ENCODE measurements at places on chromosomes 1 and 21.

DNA sequence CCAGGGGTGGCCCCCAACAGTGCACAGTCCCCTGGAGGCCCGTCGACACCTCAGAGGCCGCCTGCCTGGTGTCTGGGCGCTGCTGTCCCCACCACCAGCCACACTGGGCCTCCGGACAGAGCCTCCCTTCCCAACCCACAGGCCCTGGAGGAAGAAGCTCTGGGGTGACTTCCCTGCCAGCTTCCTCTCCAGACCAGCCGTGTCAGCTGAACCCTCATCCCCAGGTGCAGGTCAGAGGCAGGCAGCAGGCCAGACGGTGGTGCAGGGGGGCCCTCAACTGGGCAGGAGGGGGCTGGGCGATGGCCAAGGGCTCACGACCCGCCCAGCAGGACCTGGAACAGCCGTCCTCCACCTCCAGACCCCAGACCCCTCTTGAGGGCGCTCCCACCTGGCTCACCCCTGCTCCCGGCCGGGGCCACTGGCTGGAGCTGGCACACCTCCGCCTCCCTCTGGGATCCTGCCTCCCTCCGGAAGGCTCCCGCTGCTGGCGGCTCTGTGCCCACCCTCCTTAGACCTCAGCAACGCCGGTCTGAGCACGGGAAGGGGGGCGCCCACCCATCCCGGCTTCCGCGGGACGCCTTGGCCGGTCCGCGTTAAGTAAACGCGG, 520 bp downstream of the TNFRSF18 start:
- no peak for DNase-seq

GRCh38 chr1:61183471-61184039, 101.2 kb downstream of the NFIA start:
- DNase-seq, result no peak

DNA sequence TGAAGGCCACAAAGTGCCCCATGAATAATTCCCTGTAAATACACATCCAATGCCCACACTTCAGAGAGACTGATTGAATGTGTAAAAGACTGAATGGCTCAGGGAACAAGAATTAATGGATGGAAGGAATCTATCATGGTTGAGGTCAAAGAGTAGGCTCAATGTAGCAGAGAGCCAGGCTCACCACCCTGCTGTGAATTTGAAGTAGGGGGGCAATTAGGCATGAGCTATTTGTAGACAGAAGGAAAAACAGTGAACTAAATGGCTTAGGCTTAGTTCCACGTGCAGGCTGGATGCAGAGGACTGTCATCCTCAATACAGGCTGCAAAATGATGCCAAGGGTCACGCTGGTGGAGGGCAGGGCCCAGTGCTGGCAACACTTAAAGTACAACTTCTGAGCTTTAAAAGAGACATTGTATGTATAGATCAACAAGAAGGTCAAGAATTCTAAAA, 22.9 kb upstream of the IGSF3 start:
- no peak for DNase-seq

- DNase-seq, result no peak
Observed at GRCh38 chr1:193103759-193104501, 1.3 kb downstream of the GLRX2 start.

GRCh38 chr1:183807549-183808168, 2.7 kb downstream of the RGL1 start:
- DNase-seq, result no peak

DNA sequence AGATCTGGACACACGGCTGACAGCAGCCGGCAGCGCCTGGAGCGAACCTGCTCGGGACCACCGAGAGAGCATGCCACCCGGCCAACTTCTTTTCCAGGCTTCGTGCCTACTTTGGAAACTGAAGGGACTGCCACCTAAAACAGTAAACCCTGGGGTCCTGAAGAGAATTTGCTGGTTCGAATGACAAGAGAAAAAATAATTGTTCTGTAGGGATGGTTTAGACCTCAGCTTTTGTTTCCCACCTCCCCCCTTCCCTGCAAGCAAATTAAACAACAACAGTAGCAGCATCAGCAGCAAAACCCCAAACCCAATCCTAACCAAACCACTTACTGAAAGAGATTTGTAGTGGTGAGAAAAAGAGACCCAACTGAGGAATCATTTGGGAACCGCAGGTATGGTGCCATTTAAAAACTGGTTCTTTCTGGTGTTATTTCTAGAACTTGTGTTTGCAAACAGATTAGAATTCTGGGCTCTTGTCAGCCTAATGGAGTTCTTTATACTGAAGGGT, 105.6 kb downstream of the LEPR start:
- DNase-seq, result no peak

DNA sequence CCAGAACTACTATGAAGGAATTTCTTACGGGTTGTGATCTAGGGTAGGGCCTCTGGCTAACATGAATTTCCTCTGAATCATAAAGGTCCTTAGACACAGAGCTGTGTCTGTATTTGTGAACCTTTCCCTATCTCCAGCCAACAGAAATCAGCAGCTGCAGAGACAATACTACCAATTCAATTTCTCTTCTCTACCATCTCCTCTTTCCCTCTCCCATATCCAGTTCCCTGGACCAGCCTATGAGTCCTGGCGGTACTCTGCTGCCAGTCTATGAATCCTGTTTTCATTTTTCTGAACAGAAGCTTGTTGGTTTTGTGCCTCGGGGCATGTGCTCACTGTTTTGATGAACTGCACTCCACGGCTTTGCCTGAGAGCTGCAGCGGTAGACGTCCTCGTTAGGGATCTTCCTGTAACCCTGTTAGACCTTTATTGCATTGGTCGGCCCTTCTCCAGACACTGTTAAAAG, 458.0 kb upstream of the VAMP3 start:
- no peak for DNase-seq

DNA sequence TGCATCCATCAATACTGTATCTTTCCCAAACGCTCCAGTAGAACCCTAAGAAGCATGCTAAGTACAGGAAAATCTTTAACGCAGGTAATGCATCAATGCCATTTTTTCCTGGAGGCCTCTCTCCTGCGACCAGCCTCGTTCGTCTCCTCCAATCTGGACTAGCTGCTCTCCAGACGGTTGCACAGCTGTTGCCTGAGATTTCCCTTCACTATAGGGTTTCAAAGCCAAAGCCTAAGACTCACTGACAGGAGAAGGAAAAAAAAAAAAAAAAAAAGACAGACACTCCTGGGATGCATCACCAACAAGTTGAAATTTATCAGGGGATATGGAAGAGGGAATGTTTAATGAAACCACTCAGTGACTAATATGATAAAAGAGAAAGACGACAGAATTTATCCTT, 93.0 kb downstream of the APP start:
- no peak for DNase-seq

DNA sequence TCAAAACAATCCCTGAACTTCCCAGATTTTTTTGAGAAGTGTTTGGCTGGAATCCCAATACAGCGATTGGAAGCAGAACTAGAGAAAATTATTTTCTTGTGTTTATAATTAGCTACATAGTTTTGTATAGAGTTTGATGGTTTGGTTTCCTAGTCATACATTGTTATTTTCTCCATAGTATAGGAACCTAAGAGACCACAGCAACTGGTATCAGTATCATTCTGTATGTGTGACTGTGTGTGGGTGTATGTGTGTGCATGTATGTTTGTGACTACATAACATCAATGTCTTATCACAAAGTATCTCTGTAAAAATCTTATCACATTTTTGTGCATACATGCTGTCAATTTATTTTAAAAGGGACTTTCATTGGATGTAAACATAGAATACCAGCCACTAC, 780.5 kb downstream of the MRPL39 start:
- no peak for DNase-seq

GRCh38 chr1:217311766-217312165, 319.1 kb downstream of the GPATCH2 start:
- DNase-seq, result peak; percentile 8

DNA sequence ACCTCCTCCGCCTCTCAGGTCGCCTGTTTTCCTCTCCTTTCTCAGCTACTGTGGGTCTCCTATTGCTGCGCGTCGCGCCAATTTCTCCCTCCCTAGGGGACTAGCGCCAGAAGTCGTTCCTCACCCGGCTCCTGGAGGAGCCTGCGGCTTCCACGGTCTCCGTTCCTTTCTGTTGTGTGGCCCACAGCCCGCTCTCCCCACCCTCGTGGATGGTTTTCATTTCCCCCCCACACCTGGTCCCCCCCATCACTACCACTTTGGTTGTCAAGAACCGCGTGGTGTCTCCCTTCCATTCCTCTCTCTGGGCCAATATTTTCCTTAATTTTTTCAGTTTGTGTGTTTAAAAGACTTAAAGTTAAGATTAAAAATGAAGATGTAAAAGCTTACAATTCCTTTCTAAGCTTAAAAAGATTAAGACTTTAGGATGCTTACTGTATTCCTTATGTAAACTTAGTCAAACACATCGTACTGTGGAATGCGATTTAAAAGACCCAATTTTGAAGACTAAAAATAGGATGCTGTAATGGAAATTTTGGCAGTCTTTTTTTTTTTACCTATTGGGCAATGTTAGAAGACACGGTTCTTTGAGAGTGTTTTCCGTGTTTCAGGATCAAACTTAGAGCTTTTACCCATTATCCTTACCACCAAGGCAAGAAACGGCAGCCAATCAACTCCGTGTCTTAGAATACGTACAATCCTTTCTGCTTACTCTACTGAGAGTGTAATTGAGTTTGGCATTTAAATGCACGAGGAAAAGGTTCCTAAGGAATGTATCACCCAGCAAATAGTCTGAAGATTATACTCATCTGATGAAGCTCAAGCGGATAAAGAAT, 773 bp downstream of the CNST start:
- DNase-seq, result no peak

DNA sequence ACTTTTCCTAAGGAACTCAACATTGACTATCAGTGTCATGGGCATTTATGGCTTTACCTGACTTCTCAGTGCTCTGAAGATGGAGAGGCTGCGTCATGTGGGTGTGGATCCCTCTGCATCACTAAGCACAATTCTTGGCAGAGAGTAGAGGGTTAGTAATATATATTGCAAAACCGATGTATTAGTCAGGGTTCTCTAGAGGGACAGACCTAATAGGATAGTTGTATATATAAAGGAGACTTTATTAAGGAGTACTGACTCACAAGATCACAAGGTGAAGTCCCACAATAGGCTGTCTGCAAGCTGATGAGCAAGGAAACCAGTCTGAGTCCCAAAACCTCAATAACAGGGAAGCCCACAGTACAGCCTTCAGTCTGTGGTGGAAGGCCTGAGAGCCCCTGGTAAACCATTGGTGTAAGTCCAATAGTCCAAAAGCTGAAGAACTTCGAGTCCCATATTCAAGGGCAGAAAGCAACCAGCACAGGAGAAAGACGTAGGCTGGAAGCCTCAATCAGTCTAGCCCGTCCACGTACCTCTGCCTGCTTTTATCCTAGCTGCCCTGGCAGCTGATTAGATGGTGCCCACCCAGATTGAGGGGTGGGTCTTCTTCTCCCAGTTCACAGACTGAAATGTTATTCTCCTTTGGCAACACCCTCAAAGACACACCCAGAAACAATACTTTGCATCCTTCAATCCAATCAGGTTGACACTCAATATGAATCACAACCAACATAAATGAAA, 159.7 kb upstream of the NRIP1 start:
- no peak for DNase-seq

DNA sequence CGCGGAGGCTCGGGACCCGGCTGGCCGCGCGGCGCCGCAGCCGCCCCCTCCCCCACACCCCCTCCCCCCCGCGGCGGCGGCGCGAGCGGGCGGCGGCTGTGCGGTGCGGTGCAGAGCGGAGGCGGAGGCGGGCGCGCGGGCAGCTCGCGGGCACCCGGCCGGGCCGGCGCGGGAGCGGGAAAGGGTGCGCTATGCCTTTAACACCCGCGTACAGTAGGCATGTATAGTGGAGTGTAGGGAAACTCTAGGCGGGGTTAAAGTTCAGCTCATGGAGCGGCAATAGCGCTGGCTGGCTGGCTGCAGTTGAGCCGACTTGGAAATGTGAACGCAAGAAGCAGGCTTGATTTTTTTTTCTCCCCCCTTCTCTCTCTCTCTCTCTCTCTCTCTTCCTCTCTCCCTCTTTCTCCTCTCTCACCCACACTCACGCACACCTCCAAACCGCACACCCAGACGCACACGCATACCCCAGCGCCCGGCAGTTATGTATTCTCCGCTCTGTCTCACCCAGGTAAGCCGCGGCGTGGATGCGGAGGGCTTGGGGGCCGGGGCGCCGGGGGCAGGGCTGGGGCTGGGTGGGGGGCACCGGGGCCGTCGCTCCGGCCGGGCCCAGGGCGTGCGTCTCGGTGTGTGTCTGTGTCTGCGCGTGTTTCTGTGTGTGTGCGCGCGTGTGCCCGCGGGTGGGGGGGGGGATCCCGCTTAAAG, at the start of gene NFIA:
TSS of gene NFIA (plus strand) at position 251 of the 702 bp plus-strand sequence.
- DNase-seq, result peak; percentile 67

DNA sequence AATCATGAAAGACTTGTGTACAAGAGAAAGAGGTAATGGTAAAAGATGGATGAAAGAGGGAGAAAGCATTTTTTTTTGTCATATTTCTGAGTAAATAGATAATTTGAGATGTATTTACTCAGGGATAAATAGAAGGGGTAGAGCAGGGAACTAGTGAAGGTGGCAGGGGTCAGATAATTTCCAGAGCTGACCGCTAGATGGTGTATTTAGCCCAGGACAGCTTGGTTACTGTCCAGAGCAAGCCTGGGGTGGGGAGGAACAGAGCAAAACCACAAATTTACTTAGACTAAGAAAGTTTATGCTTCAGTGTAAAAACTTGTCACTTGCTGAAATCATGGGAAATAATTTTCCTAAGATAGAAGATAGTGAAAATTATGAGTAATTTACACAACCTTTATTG, 91.5 kb downstream of the XCL2 start:
- DNase-seq, result no peak

GRCh38 chr1:235809688-235810397, 56.9 kb downstream of the LYST start:
- DNase-seq, result no peak

- no peak for DNase-seq
Observed at GRCh38 chr1:159040893-159041724, 31.4 kb downstream of the IFI16 start.

DNA sequence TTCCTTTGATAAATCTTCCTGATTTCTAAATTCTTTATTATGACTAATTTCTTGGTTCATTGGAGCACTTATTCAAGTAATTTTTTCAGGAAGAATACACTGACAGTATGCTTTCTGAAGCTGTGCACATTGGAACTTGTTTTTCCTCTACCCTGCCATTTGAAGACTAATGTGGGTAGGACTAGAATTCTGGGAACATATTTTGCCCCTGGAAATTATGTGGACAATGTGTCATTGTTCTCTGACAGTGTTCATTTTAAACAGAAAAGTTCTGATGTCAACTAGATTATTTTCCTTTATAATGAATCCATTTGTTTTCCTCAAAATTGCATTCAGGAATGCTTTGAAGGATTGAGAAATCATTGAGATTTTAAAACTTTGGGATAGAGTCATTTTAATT, 34.8 kb upstream of the ST6GALNAC5 start:
- DNase-seq, result no peak

- no peak for DNase-seq
Observed at GRCh38 chr21:32658524-32658923, 46.3 kb upstream of the CFAP298 start.

GRCh38 chr1:39412892-39413291, 78.5 kb upstream of the BMP8A start:
- DNase-seq, result no peak

- no peak for DNase-seq
Observed at GRCh38 chr1:241460098-241460873, 59.3 kb downstream of the FH start.

- no peak for DNase-seq
Observed at GRCh38 chr1:242641461-242641860, 117.0 kb upstream of the PLD5 start.

Data from caudate nucleus (tissue), 63 donors.